ENCODE measurements at places on chromosomes 16 and 17.

GRCh38 chr17:74214484-74215341 lies 1.3 kb downstream of the TTYH2 start:
- no peak for DNase-seq

DNA sequence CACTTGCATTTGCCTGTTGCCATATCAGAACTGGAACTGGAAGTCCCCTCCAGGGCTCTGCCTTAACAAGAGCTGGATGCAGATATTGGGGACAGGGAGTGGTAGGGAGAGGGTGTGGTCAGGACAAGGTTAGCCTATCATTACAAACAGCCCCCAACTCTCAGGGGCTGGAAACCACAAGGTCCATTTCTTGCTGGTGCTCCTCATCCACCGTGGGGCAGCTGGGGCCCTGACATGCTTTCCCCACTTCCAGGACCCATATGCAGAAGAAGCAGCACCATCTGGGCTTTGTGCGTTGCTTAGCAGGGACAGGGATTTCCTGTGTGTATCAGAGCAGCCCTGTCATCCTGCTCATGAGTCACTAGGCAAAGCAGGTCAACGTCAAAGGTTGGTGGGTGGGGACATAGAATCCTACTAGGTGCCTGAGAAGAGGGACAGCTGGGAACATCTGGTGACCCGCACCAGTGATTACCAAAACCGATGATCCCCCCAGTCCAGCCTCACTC lies 26.9 kb downstream of the RGS9 start:
- DNase-seq: no peak

DNA sequence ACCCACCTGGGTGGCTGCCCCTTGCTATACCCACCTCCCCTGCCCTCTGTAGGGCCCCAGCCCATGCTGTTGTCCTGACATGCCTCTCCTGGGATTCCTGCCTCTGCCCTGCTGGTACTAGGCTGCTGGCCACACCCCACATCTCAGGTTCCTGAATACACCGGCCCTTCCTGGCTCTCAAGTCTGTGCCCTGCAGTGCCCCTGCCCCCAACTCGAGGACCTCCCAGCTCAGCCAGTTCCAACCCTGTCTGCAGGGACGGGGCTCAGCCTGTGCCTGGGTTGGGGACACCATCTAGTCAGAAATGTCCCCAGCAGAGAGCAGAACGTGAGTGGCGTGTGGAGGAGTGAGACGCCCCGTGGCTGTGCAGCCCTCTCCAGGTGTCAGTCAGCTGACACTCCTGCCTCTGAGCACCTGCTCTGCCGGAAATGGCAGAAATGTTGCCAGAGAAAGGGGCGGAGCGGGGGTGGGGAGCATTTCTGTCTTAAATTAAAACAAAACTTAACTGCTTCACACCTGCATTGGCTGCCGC lies 28.7 kb downstream of the ACSF3 start:
- DNase-seq: peak; percentile 86

DNA sequence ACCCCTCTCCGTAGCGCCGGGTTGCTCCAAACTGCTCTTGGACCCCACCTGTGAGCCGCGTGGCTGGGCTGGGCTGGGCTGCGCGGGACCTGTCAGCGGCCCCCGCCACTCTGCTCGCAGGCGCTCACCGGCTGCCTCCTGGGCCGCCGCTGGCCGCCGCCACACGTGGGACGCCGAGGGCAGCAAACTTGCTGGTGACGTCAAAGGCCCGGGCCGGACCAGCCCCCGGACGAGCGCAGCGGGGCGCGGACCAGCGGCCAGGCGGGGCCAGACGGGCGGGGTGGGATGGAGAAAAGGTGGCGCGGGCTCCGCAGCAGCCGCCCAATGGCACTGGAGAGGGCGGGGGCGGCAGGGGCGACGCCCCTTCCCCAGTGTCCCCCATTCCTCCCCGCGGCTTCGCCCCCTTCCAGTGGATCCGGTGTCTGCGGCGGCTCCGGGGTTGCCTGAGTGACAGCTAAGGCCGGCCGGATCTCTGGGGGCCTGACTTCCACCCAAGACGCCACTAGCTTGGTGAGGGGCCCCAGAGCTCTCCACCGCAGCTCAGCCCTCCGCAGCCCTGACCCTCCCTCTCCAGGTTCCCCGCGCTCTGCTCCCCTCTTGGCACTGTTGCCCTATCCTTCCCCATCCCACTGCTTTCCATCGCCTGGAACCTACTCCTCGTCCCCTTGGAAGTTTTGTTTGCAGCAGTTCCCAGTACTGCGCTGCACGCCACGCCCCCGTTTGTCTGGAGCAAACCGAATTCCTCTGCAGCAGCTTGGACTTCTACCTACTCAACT lies at the start of gene HS3ST3A1:
Gene HS3ST3A1 (minus strand): TSS at position 154 of the 776 bp plus-strand sequence. CDS start 800 bp downstream, outside the sequence.
- DNase-seq: no peak

DNA sequence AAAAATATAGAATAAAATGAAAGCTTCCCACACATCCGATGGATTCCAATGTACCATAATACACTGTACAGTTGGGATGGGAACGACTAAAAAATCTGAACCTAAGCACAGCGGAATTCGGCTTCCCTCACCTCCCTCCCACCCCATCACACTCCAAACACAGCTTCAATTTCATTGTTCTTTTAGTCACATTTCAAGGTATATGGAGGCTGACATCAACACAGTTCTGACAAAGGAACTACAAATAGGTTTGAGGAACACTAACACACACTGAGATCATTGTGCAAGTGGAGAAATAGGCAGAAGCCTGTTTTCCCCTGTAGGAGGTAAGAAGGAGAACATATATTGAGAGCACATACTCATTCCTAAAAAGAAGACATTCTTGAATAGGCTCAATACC lies 85.1 kb downstream of the WDR59 start:
- no peak for DNase-seq

DNA sequence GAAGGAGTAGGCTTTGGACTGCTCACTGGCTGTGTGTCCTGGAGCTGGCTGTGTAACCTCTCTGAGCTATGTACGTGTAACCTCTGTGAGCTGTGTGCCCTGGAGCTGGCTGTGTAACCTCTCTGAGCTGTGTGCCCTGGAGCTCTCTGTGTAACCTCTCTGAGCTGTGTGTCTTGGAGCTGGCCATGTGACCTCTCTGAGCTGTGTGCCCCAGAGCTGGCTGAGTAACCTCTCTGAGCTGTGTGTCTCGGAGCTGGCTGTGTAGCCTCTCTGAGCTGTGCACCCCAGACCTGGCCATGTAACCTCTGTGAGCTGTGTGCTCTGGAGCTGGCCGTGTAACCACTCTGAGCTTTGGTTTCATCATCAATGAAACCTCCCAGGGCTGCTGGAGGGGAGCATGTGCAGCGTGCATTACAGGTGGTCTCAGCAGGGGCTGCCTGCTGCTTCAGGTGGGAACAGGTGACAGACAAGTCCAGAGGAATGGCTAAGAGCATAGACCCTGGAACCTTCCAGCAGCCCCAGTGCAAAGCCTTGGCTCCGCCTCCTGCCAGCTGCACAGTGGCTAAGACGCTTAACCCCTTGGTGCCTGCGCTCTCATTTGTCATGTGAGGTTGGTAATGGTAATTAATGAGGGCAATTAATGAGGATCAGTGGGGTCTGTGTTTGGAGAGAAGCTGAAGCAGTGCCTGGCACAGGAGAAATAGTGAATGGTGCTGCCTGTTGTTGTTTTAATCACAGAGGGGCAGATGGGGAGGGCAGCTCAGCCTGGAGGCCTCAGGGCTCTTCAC lies 86.7 kb downstream of the KATNIP start:
- DNase-seq: no peak

DNA sequence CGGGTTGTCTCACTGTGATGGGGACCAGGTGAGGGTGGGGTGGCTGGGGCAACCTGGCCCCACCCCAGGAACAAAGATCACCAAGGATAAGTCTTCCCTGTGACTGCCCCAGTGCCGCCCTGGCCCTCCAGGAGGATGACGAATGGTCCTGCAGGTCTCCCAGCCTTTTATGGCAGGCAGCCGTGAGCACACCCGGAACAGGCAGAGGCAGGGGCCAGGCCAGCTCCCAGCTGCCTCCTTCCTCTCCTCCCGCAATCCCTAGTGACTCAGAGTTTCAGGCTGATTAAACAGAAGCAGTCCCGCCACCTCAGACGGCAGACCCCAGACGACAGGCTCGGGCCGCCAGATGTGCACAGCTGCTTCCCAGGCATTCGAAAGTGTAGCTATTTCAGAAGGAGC lies 13.3 kb downstream of the JUP start:
- no peak for DNase-seq

- DNase-seq: no peak
Measured at GRCh38 chr16:80300456-80300855, 240.3 kb upstream of the DYNLRB2 start.

- DNase-seq: no peak
Measured at GRCh38 chr17:8038954-8039610, at the start of gene ALOX15B. Gene ALOX15B, plus strand, starts transcription at chr17:8039059. Its CDS starts 97 bp downstream, at chr17:8039156.

DNA sequence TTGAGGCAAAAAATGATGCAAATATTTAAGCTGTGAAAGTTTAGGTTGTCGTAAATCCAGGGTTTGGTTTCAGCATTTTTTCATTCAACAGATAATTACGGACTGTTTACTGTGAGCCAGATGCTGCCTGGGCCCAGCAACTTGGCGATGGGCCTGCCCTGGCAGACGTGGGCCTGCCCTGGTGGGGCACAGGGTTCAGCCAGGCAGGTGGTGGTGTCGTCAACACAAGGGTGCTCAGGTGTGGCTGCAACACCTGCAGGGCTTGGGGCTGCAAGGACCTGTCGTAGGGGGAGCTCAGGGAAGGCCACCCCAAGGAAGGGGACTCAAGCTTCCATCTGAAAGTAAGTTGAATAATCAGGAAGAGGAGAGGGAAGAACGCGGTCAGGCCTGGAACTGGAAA lies 15.1 kb downstream of the ZC3H18 start:
- DNase-seq: no peak

- no peak for DNase-seq
Measured at GRCh38 chr16:89826531-89827382, 1.5 kb upstream of the SPIRE2 start.

DNA sequence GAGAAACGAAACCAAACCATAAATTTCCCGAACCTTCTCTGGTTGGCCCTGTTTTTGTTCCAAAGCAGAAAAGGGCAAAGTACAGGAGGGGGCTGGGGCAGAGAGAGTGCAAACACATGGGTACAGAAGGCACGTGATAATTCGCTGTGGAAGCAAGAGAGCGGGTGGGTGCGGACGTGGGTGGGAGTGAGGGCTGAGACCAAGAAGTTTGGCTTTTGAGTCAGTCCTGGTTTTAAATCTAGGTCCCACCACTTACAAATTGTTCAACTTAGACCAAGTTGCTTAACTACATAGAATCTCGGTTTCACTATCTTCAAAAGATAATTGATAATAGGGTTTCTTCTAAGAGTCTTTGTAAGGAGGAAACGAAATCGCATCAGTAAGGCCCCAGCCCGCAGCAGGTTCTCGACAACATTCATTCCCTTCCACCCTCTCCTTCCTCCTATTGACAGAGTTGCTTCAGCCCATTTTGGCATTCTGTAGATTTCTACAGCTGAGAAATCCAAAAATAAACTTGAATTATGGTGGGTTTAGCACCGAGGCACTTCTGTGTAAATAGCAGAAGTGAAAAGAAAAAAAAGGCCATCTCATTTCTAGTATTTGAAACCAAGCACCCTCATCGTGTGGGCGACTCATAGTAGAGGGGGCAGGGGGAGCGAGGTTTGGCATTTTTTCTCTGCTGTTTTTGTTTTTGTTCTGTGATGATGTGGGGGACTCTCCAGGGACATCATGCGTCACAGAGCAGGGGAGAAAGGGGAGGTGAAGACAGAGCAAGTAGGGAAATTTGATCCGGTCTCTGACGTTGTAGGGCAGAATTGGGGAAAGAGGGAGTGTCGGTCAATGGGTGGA lies 33.6 kb upstream of the CCR7 start:
- DNase-seq: no peak

- no peak for DNase-seq
Measured at GRCh38 chr16:22191532-22192260, 14.4 kb upstream of the EEF2K start.

- DNase-seq: peak; percentile 46
Measured at GRCh38 chr17:44981221-44981968, 13.3 kb upstream of the C1QL1 start.

GRCh38 chr16:86929057-86929871 lies 350.9 kb downstream of the FOXL1 start:
- DNase-seq: no peak

GRCh38 chr17:80783971-80784370 lies 207.7 kb upstream of the CHMP6 start:
- no peak for DNase-seq

GRCh38 chr17:60933739-60934138 lies 256.1 kb downstream of the BCAS3 start:
- DNase-seq: no peak

- peak; percentile 38 for DNase-seq
Measured at GRCh38 chr17:57671667-57672632, 73.1 kb downstream of the CCDC182 start.

DNA sequence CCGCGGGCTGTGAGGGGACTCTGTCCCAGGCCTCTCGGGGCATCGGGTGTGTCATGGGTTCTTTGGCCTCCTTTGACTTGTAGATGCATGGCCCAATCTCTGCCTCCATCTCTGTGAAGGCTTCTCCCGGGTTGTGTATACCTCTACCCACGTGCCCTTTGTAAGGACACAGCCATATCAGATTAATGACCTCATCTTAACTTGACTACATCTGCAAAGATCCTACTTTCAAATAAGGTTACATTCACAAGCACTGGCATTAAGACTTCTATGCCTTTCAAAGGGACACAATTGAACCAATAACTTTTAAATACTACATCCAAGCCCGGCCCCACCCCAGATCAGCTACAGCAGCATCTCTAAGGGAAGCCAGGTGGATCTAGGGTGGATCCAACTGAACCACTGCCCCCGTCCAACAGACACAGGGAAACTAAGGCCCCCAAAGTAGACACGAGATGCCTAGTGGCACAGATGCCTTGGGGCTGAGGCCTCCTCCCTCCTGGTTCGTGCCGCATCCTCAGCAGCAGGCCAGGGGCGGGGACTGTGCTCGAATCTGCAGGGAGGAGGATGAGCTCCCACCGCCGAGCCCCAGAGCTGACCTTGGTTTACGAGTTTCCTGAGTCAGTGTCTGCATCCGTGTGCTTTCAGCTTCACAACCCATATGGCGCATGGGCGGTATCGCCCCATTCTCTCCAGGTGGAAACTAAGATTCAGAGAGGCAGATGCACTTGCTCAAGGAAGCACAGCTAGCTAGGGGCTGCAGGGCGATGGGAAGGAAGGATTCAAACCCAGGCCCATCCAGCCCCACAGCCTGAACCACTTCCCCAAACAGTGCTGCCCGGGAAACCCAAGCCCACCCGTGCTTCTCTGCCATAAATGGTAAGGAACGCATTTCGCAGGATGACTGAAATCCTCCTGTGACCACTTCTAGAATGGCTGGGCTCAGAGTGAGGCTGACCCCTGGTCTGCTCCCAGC lies 353.3 kb downstream of the C16orf95 start:
- no peak for DNase-seq

Measured in DMS153 (cell line).